Stimulated activated CD8-positive, alpha-beta memory T cell treated with anti-CD3 and anti-CD28 coated beads, Interleukin-12 subunit alpha, Interleukin-12 subunit beta, amount 100 ng/mL, for 4 hours (primary cell): ENCODE measurements at places on chromosomes 16 and 17.

DNA sequence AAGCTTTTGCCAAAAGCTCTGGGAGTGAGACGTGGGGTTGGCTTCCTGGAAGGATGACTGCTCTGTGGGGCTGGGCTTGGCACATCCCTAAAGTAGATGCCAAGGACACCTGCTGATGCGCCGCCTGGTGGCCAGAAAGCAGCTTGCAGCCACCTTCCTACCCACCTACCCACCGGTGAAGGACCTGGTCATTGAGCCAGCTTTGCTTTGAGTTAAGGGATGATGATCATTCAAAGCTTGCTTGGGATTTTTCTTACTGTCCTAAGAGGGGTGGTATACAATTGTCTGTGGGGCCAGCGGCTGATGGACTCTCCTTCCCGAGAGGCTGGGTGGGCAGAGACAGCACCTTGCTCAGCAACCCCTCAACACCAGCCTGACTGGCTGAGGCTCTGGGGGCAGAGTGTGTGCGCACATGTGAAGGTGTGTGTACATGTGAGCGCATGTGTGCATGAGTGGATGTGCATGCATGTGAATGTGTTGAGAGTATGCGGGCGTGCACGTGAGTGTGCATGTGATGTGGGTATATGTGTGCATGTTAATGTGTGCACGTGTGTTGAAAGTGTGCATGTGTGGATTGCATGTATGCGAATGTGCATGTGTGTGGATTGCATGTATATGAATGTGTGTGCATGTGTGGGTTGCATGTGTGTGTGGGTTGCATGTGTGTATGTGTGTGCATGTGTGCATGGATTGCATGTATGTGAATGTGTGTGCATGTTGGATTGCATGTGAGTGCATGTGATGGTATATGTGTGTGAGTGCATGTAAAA lies 18.6 kb downstream of the C1QTNF1 start:
- peak; percentile 44 for DNase-seq

DNA sequence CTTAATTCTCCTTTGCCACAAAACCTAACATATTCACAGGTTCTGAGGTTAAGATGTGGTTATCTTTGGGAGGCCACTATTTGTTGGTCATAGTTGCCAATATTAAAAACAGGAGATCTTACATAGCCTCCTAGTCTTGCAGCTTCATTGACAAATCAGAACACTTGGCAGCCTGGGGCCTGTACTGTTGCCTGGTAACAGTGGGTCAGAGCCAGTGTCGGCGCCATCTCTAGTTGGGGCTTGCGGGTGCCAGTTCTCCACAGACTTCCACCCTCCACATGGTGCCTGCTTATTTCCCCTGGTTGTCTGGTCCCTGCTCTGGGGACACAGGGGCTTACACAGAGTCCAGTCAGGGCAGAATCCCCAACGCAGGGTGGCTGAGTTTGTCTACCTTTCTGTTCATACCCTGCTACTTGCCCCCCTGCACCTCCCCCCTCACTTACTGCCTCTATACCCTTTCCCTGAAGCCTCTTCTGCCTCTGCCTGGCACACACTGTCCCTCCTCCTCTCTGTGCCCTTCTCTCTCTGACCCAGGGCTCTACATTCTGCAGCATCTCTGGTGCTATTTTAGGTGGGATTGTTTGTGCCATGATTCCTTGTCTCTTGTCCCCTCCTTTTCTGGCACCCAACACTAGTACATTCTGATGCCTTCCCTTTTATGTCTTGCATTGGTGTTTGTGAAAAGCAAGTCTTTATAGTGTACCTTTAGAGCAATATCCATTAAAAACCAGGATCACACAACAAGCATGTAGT lies 13.4 kb downstream of the EPN2 start:
- no peak for DNase-seq

DNA sequence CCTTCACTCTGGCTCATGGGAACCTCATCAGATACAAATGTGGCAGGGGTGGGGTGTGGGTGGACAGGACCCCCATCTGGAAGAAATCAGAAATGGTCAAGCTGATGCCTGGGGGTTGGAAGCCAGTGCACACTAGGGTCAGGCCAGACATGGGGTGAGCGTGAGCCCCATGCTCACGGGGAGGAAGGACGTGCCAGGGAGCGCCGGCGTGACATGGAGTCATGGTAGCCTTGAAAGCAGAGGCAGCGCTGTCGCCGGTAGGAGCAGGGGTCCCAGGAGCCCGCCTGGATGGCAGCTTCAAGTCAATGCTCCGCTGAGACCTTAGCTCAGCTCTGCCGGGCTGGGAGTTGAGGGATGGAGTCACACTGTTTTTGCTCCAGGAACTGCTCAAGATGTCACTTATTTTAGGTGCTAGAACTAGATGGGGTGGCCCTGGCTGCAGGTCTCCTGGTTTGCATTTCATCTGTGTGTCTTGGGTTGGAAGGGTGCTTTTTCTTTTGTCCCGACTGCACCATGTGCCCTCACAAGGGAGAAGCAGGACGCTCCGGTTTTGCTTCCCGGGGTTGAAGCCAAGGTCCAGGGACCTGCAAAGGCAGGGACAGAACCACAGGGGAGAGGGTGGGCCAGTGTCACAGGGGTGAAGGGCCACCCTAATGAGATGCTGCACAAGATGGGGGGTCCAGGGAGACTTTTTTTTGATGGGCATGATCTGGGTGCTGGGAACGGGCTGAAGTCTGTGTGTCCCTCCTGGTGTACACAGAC lies 51.4 kb downstream of the USP22 start:
- no peak for DNase-seq

DNA sequence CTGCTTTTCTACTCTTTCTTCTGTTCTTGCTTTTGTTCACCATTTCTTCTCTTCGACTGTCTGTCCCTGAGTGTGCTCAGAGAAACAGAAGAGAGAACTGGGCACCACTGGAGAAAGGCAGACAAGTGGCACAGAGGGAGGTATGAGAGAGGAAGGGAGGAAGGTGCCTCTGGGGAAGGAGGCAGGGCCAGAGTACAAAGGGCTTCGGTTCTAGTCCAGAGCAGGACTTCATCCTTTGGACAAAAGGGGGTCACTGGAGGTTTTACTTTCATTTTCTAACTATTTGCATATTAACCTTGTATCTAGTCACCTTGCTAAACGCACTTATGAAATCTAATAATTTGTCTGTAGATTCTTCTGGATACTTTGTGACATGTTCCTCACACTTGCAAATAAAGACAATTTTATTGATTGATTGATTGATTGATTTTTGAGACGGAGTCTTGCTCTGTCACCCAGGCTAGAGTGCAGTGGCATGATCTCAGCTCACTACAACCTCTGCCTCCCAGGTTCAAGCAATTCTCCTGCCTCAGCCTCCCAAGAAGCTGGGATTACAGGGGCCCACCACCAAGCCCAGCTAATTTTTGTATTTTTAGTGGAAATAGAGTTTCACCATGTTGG lies 13.5 kb downstream of the ITGB4 start:
- no peak for DNase-seq

- DNase-seq: no peak
These were observed 11.8 kb downstream of the SLC9A5 start for GRCh38 chr16:67260426-67261063.

GRCh38 chr17:80171681-80172080 lies 1.9 kb downstream of the CARD14 start:
- DNase-seq: no peak

DNA sequence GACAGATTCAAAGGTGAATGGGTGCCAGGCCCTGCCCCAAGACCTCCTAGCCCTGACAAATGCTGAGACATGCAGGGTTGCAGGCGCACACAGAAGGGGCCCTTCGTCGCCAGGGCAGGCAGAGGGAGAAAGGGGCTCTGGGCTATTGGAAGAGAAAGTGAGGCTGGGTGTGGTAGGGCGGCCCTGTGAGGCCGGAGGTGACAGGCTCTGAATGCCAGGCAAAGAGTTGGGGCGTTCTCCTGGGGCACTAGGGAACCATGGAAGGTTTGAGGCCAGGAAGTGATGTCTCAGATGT lies 26.4 kb upstream of the NXPH3 start:
- DNase-seq: no peak

DNA sequence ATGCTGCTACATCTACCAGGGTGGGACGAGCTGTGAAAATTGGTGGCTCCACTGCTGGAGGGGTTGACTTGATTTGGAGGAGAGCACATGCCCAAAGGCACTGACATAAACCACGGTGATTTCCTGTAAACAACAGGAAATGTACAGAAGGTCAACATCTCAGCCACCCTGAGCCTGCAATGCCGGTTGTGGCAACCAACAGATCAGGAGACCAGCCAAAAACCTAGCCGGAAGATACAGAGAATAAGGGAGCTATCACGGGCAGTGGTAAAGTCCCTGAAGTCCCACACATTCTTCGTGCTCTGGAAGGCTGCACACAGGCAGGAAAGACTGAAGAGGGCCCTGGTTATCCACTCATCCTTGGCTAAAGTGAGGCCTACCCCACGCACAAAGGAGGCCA lies 56.2 kb downstream of the ADCY9 start:
- DNase-seq: no peak

- DNase-seq: no peak
These were observed 2.0 kb downstream of the TOM1L1 start for GRCh38 chr17:54902611-54903010.

DNA sequence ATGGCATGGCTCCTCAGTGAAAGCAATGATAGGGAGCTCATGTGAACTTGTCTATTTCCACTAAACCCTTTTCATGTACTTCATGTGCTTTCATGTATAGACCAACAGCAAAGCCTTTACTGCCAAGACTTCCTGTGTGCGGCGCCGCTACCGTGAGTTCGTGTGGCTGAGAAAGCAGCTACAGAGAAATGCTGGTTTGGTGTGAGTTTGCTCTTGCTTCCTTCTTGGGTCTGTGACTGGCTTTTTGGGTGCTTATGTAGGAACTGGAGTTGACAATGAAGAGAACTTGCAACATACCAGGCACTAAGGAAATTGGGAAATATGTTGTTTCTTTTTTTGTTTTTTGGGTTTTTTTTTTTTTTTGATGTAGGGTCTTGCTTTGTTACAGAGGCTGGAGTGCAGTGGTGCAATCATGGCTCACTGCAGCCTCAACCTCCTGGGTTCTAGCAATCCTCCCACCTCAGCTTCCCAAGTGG lies 5.7 kb downstream of the SNX11 start:
- DNase-seq: no peak

- DNase-seq: no peak
These were observed 126.4 kb downstream of the SALL1 start for GRCh38 chr16:51024703-51025102.

DNA sequence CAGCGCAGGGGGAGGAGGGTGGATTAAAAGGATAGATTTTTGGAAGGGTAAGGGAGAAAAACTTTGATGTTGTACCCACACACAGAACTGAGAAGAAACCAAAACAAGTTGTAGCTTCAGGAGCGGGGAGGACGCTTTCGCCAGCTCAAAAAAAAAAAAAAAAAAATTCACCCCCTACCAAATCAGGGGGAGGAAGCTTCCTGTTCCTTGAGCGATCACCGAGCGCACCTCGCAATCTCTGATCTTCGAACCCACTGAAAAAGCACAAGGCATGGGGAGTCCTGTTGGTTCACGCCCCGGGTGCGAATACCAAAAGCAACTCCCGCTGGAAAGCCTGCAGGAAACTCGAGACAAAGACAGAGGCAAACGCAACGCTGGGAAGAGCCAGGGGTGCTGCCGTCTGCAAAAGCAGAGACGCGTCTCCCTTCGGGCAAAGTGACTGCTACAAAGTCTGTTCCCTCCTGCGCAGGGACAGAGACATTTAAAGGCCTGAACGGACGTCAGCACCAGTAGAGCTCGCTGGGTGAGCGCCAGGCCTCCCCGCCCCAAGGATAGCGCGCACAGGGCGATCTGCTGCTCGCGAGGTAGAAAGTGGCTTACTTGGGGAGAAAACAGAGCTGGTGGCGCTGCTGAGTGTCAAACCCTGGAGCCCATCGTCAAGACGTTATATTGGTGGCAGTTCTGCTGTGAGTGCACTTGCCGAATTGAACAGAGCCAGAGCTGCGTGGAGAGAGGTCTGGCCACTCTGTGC lies 190.4 kb downstream of the USP22 start:
- no peak for DNase-seq

DNA sequence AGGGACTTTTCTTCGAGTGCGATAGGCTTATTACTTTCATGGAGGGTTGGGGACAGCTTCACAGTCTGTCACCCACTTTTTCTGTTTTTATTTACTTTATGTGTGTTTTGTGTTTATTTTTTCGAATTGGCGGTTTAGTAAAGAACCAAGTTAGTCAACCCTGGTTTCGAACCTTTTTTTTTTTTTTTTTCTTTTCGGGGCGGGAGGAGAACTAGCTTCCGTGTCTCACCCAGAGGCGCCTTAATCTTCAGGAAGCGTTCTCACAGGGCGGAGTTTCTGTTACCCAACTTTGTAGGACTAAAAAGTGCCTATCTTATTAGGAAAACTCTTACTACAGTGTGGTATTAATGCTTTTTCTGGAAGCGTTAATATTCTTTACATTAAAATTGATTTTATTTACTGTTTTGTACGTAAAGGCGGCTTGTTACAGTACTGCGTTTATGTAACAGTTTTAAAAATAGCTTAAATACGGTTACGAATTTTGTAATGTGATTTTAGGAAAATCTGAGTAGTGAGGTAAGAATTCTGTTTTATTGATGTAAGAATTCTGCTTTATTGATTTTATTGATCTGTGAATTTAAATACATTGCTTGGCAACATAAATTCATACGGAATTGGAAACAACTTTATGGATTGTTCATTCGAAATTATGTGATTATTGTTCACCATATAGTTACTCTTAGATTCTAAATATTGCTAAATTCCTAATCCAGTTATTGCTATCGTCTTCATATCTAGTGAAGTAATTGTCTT lies 885 bp downstream of the ZNF207 start:
- DNase-seq: no peak

- no peak for DNase-seq
These were observed 22.7 kb upstream of the CPSF4L start for GRCh38 chr17:73284354-73284753.

DNA sequence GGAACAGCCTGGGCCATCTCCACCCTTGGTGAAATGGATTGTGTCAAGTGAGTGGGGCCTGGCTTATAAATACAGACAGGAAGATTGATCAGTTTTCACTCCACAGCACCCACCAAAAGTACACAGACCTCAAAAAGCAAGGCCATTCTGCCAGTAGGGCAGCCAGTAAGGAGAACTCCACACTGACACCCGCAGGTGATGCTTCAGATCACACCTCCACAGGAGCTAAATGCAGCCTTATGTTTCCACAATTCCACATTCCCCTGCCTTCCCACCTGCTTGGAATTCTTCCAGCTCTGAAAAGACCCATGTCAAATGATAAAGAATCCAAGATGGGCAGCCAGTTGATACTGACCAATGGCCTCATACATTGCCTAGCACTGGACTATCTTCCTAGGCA lies 191.1 kb downstream of the ZFHX3 start:
- no peak for DNase-seq

DNA sequence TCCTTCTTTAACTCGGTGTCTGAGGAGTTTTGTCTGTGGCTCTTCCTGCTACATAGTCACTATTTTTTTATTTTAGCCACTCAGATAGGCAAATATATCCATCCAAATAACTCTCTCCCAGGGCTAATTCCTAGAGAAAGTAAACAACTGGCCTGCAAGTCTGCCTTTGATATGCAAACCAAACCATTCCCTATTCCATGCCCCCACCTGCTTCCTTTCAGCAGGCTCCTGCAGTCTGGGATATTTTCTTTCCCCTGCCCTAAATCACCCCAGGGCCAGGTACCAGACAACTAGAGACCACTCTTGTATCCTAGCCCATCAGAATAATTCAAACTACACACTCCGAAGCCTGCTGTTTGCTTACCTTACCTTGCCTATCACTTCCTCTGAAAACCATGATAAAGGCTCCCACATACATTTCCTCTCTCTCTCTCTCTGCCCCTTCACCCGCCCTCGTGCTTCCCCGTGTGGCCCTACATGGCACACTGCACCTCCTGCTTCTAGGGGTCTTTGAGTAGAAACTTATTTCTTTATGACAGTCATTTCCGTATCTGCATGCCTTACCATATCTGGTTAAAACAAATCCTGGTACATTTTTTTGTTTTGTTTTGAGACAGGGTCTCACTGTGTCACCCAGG lies 8.3 kb downstream of the CD300H start:
- no peak for DNase-seq
